ENCODE measurements at places on chromosomes 13 and 19. TPM values are rescaled to one million over a fixed set of nuclear protein-coding genes. Genes with fewer than 3 reads are reported as not detected.

GRCh38 chr19:2240881-2241760, 4.5 kb downstream of the SF3A2 start:
- no peak for DNase-seq

- DNase-seq = peak; percentile 79
Observed at GRCh38 chr19:49119411-49120324, at the start of gene PPFIA3. Gene PPFIA3, plus strand, starts transcription at chr19:49119544. Its CDS starts 8,330 bp downstream, at chr19:49127874.

SLC10A2 gene
- not detected for total RNA-seq

DNA sequence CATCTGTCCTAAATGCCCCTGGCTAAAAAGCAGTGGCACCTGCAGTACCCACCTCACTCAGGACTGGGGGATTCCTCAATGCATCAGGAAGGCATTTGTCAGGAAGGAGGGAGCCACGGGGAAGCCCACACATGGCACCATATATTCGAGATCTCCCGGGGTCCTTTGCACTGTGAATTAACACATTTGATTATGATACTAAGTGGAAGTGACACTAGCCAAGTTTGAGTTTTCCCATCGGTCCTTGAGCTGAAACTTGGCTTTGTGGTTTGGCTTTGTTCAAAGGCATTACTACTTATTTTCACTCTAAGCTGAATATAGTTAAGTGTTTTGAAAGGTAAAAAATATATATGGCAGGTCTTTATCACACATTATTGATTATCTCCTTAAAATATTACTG, 168.7 kb upstream of the MYO16 start:
- no peak for DNase-seq

- peak; percentile 49 for DNase-seq
Observed at GRCh38 chr13:41668130-41668757, 210.9 kb downstream of the RGCC start.

GRCh38 chr19:43562698-43563241, 12.6 kb downstream of the XRCC1 start:
- DNase-seq = no peak

- no peak for DNase-seq
Observed at GRCh38 chr13:105961438-105961837, 574.0 kb downstream of the EFNB2 start.

- no peak for DNase-seq
Observed at GRCh38 chr13:97333983-97334382, 100.0 kb upstream of the RAP2A start.

CLDND2 gene
- not detected for total RNA-seq

- DNase-seq = no peak
Observed at GRCh38 chr13:61857198-61857597, 441.5 kb upstream of the PCDH20 start.

VMAC gene
- total RNA-seq = 8.9 TPM

- DNase-seq = no peak
Observed at GRCh38 chr13:112054616-112055015, 12.3 kb upstream of the SOX1 start.

DNA sequence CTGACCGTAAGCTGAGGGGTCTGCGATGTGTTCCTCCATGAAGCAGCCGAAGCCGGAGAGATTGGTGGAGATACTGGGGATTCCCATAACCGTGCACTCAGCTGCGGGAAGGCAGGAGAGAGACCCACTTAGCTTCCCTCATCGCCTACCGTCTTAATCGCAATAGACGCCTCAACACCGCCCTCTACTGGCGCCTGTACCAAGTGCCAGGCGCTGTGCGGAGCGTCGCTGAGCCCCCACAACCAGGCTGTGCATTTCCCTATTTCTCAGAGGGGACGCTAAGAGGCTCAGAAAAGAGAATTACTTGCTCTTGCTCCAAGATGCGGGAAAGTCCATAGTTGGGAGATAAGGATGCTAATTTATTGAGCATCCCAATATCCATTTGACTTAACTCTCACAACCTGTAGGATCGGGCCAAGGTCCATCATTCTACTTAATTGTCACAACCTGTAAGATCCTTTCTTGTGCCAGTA, 5.8 kb downstream of the FTL start:
- DNase-seq = peak; percentile 89

GRCh38 chr19:17236811-17237543, 8.7 kb downstream of the NR2F6 start:
- no peak for DNase-seq

COMP gene
- not detected for total RNA-seq

DNA sequence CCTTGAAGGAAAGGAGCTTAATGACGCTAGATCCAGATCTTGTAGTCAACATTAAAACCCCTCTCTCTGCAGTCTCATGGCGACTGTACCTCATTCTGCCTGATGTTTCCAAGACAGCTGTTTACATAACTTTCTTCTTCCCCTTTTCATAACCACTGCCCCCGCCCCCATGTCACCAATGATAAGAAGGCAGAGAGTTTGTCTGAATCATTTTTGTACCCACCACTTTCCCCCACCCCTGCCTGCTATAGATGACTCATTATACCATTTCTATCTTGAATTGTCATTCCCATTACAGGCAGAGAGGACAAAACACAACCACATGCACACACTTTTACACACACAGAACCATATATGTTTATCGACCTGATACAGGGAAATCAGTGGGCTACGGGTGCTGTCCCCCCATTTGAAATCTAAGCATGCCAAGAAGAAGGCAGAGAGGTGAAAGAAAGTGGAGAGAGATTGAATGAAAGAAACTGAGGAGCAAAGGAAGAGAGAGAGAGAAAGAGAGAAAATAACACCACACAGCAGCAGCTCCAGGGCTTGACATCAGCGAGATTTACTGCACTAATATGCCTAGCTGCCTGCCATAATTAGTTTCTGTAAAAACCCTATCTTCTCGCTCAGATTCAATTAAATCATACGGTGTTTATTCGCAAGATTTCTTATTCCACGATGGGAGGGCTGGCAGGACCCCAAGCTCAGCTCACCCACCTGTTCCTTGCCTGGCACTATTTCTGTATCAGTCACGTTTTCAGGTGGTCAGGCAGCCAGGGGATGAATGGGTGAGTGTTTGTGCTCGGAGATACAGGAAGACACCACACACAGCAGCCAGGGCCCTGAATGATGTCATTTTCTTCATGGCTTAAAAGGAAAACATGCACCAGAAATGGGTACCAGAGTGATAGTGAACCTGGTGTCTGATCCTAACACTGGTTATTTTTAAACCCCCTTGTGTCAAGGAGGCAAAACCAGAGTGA, 114.3 kb upstream of the SERP2 start:
- no peak for DNase-seq

DNA sequence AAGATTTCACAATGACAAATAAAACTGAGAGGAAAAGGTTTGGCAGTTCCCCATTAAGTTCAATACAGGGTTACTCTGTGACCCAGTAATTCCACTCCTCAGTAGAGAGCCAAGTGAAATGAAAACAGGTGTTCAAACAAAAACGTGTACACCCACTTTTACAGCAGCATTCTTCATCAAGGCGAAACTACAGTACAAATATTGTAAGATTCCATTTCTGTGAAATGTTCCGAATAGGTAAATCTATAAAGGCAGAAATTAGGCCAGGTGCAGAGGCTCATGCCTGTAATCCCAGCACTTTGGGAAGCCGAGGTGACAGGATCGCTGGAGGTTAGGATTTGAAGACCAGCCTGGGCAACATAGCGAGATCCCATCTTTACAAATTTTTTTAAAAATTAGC, 8.9 kb upstream of the GDF15 start:
- DNase-seq = no peak

DNA sequence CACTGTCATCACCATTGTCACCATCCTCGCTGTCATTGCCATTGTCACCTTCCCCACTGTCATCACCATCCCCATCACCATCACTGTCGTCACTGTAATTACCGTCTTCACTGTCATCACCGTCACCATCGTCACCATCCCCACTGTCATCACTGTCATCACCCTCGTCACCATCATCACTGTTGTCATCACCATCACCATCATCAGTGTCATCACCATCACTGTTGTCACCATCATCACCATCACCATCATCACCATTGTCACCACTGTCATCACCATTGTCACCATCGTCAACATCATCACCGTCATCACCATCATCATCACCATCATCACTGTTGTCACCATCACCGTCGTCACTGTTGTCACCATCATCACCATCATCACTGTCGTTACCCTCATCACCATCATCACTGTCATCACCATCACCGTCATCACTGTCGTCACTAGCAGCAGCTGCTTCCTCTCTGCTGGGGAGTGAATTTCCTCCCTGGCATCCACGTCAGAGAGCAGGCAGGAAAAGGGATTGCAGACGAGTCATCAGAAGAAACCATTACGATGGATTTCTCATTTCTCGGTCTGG, 27.3 kb downstream of the TMEM255B start:
- no peak for DNase-seq

DNA sequence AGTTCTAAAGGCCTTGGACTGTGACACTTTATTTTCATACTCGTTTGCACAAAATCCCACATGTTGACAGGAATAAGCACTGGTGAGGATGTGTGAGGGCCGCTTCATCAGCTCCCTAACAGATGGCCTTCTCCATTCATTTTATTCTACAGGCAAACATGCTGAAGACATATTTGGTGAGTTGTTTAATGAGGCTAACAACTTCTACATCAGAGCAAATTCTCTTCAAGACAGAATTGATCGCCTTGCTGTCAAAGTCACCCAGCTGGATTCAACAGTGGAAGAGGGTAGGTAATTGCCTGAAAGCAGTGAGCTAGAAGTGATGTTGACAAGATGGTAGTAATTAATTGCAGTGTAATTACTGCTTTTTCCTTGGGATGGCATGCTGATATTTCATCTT, 95.7 kb downstream of the GPR12 start:
- DNase-seq = no peak

- DNase-seq = no peak
Observed at GRCh38 chr13:19888799-19889198, 25.4 kb upstream of the ZMYM5 start.

CEACAM1 gene
- total RNA-seq = 9.3 TPM

GRCh38 chr13:77429320-77430142, 102.6 kb upstream of the MYCBP2 start:
- DNase-seq = no peak

SYCN gene
- not detected for total RNA-seq

GRCh38 chr13:30576528-30576927, 41.2 kb upstream of the USPL1 start:
- DNase-seq = no peak

DNA sequence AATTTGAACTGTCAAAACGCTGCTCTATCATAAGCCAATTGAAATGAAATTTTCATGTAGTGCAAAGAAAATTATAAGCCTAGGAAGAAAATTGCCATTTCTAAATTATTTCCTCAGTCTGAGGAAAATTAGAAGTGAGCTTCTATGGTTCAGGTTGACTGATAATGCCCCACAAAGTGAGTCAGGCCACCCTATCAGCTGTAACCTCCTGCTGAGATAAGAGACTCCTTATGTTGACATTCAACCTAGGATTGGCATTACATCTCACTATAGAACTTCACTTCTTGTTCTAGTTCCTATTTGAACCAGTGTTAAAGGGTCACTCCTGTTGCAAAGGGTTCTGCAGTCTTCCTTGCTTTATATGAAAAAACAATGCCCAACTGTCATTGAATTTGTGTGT, 32.6 kb upstream of the RFC3 start:
- DNase-seq = no peak

DNA sequence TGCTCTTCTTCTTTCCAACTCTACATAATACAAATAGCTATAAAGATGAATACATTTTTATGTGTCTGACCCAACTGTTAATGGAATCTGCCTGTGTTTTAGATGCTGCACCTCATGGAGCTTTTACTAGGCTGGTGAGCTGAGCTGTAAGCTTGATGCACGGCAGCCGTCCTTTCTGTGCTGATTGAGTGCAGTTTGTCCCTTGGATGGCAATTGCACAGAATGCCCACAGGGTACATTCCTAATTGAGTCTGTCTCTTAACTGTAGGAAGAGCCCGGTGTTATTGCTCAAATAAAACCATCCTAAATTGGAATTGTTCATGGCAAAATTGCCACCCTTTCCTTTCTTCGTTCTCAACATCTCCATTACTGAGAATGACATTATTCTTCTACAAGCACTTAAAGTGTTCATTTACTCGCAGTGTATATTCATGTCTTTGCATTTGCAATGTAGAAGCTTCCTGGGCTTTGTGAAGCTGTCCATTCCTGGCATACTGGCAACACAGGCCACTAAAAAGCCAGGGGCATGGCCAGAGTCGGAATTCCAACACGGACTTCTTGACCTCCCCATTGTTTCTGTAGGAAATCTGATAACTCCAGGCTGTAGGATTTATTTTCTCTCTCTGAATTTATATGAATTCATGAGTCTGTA, 85.8 kb downstream of the SLC10A2 start:
- no peak for DNase-seq

- no peak for DNase-seq
Observed at GRCh38 chr13:71483733-71484132, 383.3 kb downstream of the DACH1 start.

DNA sequence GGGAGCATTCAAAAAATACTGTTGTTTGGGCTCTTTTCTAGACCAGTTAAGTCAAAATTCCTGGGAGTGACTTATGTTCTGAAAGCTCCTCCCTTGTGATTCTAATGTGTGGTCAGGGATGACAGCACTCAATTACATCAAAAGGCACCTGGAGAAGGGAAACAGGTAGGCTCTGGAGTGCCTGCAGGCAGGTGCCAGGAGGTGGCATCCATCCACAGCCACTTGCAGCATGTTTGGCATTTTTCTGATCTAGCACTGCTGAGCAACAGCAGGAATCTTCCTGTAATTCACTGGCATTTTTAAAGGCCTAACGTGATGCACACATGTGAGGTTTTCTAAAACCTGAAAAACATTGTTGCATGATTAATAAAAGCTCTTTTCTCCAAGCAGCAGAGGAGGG, 94.6 kb downstream of the CCNA1 start:
- DNase-seq = no peak

KLK2 gene
- not detected for total RNA-seq

SIGLEC10 gene
- not detected for total RNA-seq

GRCh38 chr13:98014766-98015165, 61.3 kb downstream of the IPO5 start:
- DNase-seq = no peak

- no peak for DNase-seq
Observed at GRCh38 chr13:26628706-26629105, 71.2 kb downstream of the WASF3 start.

GRCh38 chr13:61413572-61414535, 1.8 kb downstream of the PCDH20 start:
- DNase-seq = peak; percentile 18

GRCh38 chr13:73870970-73871935, 263.0 kb downstream of the KLF12 start:
- no peak for DNase-seq
